ENCODE measurements at places on chromosomes 3 and 15. TPM values are rescaled to one million over a fixed set of nuclear protein-coding genes. Genes with fewer than 3 reads are reported as not detected.

TGM4 gene
- total RNA-seq: not detected

DNA sequence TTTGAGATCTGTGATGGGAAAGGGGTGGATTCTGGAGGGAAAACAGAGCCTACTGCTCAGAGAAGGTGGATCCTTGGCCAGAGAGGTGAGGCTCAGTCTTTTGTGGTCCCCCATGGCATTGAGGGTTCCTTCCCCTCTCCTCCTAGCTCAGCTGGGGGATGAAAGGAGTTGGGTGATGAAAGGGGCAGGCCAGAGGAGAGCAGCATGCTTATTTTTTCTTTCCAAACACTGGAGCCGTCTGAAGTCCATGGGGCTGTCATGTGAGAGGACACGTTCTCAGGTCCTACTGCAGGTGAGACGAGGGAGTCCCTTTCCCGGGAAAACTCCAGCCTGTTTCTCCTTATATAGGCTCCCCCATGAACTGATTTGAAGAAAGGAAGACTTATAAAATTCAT is 71.4 kb downstream of the SCN5A start:
- DNase-seq: no peak

- no peak for DNase-seq
Measured at GRCh38 chr3:9826815-9827573, 16.8 kb downstream of the RPUSD3 start.

DNA sequence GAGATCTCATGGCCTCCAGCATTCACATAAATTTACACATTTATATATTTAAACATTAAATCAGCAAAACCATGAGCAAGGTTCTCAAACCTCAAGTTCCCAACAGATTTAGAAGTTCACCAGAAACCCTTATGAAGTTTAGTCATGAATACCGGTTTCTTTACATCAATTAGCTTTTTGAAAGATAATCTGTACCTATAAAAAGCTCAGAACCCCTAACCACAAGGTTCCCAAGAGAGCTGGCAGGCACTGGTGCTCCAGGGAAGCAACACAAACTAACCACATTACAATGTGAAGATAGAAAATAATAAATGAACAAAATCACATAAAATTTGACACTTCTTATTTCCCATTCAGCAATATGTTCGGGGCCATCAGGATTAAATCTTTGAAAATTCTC is 150.9 kb downstream of the FBN1 start:
- no peak for DNase-seq

DNA sequence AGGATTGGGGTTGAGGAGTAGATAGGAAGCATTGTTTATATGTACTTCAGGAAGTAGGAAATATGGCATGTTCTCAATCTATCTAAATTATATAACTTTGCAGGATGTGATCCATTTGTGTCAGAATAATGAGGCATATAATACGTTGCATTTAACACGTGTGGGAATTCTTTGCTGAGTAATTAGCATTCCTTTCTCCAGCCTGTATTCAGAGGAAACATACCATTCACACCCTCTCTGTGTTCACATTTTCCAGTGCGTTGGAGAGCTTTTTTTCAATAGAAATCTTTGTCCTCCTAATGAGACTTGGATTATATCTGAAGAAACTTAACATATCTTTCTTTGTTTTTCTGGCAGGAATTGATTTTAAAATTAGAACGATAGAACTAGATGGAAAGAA is 33.0 kb upstream of the APH1B start:
- DNase-seq: no peak

TRMT10C gene
- total RNA-seq: 23.6 TPM

DNA sequence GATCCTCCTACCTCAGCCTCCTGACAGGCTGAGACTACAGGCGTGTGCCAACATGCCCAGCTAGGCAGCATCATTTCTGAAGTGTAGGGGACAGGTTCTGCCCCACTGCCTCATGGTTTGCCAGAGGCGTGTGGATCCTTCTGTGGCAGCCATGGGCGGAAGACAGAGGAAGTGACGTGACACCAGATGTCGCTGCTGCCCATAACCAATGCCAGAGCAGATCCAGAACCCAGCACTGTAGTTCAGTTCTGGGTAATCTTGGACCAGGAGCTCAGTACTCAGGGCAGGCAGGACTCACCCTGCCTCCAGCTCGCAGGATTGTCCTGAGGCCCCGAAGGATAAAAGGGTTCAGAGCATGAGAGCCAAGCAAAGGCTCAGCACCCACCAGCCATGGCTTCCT is 8.2 kb downstream of the RBPMS2 start:
- DNase-seq: no peak

- DNase-seq: no peak
Measured at GRCh38 chr3:196643201-196643749, 3.8 kb downstream of the NRROS start.

GRCh38 chr3:144296808-144297207 is 325.2 kb downstream of the DIPK2A start:
- no peak for DNase-seq

DNA sequence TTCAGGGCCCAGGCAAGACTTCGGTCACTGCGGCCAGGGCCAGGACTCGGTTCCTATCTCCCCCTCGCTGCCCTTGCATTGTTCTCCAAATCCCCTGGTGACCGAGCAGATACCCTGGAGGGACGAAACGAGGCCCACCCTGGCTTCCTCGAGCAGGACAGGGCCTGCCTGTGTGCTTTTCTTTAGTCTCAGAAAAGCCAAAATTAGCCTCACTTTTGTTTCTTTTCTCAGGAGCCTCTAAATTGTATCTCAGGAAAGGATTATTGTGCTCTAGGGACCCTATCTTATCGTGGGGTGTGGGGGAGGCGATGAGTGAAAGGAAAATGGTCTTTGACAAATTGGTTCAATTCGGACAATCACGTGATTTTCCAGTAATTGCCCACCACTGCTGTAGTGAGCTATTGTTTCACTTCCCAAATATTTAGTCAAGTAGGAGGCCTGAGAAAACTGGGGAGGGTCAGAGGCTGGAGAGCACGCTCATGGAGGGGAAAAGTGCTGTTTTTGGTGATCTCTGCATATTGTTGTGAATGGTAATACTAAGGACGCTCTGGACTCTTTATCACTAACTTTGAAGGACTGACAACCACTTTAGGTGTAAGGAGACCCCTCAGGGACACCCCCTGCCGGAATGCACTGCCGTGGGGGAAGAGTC is 61.6 kb downstream of the TMEM44 start:
- peak; percentile 62 for DNase-seq

PSMA4 gene
- 104 TPM for total RNA-seq

SPSB4 gene
- 6.9 TPM for total RNA-seq

GRCh38 chr15:101536875-101537405 is 47.4 kb upstream of the PCSK6 start:
- DNase-seq: no peak

CCR8 gene
- not detected for total RNA-seq

GRCh38 chr3:150577855-150578254 is 25.3 kb upstream of the SELENOT start:
- no peak for DNase-seq

- no peak for DNase-seq
Measured at GRCh38 chr3:128276577-128277183, 123.4 kb downstream of the EEFSEC start.

DNA sequence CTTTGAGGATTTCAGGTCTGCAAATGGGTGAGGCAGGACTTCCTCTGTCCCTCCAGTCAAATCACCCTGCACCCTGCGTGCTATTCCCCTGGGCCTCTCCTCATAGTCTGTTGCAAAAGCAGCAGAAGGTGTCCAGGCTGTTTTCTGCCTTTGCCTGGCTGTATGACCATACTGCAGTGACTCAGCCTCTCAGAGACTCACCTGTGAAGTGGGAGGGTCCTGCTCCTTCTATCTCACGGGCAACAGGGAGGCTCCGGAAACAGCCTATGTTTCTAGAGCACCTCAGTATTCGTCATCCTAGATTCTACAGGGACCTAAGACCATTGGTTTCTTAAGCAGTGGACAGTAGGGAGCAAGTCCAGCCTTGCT is 216.4 kb downstream of the TLE3 start:
- no peak for DNase-seq

GRCh38 chr3:15390460-15390859 is 36.9 kb downstream of the METTL6 start:
- DNase-seq: no peak

DNA sequence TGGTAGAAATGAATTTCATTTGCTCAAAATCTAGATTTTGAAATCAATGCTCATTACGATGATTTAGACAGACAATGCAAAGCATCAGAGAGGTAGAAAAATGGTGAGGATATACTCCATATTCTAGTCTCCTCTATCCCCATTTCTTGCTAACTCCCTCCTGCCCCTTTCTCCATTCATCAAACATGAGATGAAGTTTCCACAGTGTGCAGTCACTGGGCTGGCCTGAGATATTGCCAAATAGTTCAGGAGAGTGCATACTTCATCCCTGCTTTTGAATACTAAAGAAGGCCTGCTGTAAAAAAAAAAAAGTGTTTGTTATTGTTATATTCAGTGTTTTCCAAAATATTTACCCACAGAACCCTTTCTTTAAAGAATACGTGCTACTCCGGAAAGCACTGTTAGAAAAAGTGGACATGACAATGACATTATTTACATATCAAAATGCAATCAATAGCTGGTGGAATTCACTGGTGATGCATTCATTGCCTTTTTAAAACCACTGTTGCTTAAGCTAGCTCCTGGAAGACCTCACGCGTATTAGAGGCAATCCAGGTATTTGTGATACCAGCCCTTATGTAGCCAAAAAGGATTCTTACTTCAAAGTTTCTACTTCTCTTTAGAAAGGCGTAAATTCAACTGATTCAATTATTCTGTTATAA is 247.6 kb upstream of the SOX2 start:
- no peak for DNase-seq

DNA sequence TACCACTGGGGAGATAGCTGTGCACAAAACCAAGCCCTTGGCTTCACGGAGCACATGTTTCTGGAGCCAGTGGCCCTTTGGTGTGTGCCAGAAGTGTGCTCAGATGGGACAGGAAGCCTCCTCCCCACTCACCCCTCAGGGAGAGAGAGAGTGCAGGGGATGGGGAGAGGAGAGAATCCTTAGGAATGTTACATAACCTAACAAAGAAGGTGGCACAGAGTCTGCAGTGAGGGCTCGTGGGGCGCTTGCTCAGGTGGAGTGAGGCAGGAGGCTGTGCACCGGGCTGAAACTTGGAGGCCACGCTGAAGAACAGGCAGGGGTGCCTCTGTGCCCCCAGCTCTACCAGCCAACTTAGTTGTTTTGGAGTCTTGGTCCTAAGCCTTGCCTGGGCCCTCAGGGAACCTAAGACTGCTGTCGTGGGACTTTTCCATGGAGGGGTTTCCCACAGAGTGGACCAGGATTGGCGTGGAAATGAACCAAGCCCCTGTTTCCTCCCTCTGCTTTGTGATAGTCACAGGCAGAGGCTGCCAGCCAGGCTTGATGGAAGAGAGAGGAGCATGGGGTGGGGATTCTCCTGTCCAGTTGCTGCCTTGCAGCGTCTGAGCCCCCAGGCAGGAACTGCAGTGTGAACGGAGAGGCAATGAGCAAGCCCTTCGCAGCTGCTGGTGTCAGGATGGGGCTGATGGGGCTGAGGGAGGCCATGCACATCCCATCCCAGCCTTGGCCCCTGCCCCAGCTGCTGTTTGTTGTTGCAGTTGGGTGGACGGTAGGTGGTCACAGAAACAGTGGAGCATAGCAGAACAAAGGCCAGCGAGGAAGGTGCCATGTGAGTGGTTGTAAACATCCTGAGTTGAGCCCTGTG is 32.7 kb downstream of the PDIA5 start:
- DNase-seq: no peak

- DNase-seq: no peak
Measured at GRCh38 chr3:65020281-65021160, 332.7 kb upstream of the ADAMTS9 start.

DNA sequence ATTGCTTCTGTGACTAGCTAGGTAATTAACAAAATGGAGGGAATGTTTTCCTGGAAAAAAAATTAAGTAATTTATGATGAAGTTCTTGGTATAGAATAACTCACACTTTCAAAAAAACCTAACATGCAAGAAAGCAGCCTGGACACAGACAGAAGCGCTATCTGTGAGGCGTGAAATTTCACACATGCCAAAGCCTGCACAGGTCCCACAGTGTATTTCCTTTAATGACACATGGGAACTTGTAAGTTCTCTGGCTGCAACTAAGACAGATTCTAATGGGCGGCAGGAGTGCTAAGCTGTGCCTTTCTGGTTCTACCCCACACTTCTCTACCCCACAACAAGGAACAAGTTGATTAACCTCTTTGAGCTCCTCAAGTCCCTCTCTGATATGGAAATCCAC is 84.9 kb upstream of the NEO1 start:
- no peak for DNase-seq

DNA sequence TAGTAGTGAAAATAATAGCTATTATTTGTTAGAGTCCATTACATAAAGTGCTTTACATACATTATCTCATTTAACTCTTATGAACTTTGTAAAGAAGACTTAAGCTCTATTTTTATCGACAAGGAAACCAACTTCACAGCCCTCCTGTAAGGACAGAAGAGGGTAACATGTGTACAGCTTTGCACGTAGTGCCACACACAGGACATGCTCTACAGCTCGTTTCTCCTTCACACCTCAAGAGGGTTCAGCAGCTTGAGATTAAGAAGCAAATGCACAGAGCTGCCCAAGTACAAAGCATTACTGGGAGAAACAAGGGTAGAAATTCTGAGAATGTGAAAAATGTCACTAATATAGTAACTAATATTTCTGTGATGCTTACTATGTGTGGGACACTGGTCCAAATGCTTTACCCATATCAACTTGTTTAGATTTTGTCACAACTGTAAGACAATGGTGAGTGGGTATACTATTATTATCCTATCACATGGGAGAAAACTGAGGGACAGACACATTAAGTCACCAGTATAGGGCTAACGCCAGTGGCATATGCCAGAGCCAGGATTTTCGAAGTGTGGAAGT is 327.8 kb downstream of the CTNNB1 start:
- DNase-seq: no peak

DNA sequence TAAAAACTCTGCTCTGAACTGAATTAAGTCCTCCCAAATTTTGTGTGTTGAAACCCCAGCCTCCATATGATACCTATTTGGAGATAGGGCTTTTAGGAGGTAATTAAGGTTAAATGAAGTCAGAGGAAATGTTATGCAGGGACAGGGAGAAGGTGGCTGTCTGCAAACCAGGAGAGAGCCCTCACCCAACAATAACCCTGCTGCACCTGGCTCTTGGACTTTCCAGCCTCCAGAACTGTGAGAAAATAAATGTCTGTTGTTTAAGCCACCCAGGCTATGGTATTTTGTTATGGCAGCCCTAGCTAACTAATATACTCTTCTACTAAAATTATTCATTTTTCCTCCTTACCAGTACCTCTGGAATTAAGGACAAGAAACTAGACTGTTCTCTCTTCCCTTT is 79.5 kb downstream of the MEIS2 start:
- DNase-seq: no peak

ZNF501 gene
- 4.0 TPM for total RNA-seq

DNA sequence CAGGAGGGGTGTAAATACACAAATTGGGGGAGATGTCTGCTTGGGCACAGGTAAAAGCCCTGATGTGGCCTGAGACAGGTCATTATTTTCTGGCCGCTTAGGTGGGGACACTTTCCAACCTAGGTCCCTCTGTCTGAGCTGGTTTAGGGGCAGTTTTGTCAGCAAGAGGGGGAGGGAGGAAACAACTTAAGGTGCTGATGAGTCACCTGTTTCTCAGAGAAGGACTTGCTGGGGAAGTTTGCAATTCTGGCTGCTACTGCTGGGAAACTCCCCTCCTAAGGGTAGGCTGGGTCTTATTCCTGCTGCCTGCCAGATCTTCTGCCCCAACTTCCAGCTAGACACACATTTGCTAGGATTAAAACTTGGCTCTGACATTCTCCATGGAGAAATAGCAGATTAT is 4.8 kb upstream of the RHOV start:
- no peak for DNase-seq
